ENCODE measurements at places on chromosomes 11 and 22.

GRCh38 chr11:44831605-44832394 is 105.0 kb downstream of the TSPAN18 start:
- DNase-seq, result no peak

GRCh38 chr11:1342946-1343345 is 33.5 kb upstream of the TOLLIP start:
- no peak for DNase-seq

DNA sequence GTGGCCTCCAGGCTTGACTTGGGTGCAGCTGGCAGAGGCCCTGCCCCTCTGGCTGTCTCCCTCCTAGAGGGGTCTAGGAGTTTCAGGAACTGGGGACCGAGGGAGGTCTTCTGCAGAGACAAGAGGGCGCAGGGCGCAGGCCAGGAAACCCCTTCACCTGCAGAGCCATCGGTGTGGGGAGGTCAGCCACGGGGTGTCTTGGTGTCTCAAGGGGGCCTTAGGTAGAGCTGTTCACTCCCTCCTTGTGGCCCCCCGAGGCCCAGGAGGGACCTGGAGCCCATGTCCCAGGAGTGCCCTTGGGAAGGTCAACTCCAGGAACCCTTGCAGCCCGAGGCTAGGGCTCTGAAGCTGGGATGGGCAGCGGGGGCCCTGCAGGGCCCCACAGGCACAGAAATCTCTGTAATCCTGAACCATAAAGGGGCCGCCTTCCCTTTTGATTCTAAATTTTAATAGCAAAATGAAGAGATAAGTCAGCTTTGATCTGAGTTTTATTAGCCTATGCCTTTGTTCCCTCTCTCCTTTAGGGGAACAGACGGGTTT is 31.4 kb upstream of the TH start:
- no peak for DNase-seq

DNA sequence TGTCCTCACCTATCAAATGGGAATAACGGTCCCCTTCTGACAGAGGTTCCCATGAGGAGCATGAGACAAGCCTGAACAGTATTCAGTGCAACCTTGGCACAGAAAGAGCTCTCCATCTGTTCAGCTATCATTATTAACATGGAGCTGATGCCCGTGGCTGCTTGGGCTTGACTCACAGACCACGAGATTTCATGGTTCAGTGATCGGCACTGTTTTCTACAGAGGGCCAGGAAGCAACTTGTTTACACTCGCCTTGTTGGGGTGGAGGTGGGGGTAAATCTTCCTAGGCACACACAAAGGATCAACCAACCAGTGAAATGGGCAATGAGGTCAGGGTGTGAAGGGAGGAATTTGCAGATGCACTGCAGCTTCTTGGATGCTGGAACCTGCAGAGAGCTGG is 88.2 kb downstream of the CWC15 start:
- no peak for DNase-seq

GRCh38 chr11:105100206-105100605 is 39.4 kb downstream of the CARD18 start:
- DNase-seq, result no peak

GRCh38 chr11:67500831-67501715 is 4.1 kb downstream of the PITPNM1 start:
- peak; percentile 42 for DNase-seq

DNA sequence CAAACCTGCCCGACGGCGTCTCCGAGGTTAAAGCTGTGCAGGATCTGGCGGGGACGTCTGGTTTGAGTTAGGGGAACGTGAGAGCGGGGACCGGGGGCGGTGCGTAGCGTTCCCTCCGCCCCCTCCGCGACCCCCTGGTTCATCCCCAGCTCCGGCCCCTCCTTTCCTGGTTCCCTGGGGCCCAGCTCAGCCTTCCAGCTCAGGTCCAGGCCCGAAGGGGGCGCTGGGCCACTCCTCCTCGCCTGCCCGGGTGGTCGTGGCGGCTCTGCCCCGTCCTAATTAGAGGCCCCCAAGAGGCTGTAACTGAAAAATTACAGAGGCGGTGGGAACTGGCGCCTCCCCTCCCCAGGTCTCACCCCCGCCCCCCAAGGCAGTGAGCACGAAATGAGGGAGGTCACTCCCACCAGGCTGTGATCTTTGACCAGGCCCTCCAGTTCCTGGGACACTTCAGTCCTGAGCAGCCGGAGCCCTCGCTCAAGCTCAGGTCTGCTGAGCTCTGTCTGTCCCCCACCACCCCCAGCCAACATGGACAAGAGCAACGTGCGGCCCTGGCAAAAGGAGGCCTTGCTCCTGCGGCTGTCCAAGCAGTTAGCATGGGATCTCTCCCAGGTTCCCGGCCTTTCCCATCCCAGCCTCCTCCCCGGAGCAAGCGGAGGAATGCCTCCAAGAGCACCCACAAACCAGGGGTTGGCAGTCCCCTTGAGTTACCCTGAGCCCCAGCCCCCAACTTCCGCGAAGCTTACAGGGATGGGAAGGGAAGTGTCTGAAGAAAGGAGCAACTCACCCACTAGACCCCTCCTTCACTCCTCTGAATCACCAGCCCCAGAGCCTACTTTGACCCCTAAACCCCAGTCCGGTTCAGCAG is 3.3 kb downstream of the CD248 start:
- DNase-seq, result no peak

DNA sequence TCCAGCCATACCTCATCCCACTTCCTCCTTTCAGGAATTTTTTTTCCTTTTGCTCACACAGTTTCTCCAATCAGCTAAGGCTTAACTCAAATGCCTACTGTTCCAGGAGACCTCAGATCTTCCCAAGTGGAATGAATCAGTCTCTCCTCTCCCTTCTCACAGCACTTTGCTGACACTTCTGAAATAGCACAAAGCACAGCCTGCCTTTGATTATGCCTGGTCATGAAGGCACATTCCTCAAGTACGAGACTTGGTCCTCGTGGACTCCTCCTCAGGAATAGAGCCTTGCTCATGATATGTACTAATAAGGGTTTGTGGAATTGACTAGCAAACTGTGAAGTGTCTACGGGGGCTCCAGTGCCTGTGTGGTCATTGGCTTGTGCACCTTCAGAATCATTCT is 176.7 kb upstream of the TENM4 start:
- no peak for DNase-seq

DNA sequence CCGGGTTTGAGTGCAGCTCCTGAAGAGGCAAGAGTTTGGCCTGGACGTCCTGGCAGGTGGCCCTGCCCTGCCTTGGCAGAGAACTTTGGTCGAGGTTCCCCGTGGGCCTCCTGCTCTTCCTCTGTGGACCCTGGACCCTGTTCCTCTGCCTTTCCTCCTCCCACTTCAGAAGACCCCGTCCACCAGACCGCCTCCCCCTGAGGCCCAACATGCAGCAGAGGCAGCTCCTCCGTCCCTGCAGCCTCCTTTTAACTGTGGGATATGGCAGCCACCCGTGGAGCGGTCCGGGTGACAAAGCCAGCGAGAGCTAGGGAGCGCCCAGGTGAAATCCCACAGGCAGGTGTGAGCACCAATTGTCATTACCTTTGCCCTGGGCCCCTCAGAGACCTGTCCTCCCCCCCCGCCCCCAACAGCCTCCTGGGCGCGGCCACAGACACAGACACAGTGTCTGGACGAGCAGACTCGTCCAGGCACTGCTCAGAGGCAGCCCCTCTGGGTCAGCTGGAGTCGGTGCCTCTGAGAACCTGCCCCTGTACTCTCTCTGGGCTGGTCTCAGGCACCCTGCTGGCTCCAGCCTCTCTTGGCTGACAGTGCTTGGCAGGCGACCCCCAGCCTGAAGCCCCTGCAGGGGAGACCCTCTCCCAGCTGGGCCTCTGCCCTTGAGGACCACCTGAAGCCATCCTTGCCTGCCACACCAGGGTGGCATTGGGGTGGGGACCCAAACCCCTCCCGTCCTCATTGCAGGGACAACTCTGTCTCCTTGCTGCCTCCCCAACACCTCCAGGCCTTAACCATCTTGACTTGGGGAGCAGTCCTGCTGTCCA is 4.1 kb upstream of the PTDSS2 start:
- peak; percentile 64 for DNase-seq

DNA sequence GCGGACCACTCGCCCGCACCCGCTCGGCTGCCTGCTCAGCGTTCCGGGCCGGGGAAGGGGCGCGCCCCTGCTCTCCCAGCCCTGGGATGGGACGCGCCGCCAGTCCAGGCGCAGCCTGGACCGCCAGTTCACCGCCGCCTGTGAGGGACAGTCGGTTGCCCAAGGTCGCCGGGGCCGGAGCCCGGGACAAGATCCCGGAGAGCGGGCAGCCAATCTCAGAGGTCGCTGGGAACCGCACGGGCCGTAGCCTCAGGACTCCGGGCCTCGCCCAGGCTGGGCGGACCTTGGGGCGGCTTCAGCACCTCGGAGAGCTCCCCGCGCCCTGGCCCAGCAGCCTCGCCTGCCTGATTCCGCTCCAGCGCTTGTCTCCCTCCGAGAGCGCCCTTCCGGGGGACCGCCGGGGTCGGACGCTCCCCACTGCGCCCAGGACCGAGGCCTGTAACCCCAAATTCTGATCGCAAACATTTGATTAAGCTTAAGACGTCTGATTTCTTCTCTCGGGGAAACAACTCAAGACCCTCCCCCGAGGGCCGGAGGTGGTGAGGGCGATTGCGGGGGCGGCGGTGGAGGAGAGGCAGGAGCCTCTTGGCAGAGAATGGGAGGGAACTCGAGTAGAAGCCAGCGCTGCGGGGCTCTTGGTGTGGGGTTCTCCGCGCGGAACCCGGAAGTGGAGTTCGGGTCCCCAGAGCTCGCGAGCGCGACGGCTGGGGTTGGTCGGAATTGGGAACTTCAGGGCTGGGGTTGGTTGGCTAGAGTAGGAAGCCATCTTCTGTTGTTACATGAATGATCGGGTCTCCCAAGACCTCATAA is 1.1 kb upstream of the CHRM4 start:
- DNase-seq, result peak; percentile 82

DNA sequence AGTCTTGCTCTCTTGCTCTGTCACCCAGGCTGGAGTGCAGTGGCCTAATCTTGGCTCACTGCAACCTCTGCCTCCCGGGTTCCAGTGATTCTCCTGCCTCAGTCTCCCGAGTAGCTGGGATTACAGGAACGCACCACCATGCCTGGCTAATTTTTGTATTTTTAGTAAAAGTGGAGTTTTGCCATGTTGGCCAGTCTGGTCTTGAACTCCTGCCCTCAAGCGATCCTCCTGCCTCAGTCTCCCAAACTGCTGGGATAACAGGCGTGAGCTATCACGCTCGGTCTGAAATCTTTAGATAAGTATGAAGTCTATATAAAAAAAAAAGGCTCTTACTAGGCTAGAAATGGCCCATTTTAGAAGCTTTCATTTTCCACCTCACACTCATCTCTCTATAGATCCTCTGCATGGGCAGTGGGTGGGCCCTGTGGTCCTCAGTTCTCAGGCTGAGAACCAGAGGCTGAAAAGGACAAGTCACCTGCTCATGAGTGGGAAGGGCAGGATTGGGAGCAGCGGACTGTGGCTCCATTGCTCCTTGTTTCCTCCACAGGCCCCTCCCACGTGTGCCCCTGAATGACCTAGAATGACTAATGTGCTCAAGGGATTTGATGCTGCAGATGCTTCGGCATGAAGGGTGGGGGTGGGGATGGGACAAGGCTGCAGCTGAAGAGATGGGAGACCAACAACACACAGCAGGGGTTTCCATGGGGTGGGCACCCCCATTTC is 19.8 kb upstream of the PRAME start:
- no peak for DNase-seq
